ENCODE measurements at places on chromosomes 2 and 18.

DNA sequence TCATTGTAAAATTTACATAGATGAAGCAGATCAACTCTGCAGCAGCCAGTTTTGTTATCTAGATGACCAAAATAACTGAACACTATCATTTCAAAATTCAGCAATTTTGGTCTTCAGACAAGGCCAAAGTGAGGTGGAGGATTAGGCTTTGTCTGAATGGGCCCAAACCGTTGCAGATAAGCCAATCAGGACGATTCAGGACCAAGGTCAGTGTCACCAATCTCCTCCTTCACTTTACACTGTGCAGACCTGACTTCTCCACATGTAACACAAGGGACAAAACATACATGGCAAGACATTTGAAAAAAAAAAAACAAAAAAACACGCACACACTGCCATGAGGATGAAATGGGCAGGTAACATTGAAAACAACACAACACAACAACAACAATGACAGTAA, 211.2 kb downstream of the NAPG start:
- no peak for DNase-seq

DNA sequence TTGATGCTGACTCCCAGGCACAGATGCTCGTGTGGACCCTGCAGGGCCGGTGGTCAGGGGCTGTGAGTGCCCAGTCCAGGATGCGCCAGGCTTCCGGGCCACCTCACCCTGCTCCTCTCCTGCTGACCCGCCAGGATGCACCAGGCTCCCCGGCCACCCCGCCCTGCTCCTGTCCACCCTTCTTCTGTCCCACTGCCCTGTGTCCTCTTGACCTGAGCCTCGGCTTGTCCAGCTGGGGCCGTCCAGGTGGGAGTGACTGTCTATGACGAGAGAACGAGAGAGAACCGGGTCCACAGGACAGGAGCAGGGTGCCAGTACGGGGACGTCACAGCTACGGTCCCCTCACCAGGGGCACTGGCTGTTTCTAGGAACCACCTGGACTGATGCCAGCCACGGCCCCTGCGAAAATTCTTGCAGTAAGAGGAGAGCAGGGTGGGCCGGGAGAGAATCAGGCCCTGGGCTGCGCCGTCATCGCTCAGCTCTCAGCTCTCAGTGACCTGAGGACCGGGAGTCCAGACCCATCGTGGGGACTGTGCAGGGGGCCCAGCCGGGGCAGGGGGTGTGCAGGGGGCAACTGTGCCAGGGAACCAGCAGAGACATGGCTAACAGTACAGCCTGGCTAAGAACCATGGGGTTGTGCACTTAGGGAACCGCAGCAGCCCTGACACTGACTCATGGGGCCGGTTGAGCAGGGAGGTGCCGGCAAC, 12.9 kb upstream of the NFATC1 start:
- no peak for DNase-seq

- DNase-seq, result no peak
Measured at GRCh38 chr2:173831312-173832229, 133.6 kb downstream of the SP3 start.

GRCh38 chr2:240387669-240388358, 47.6 kb upstream of the GPC1 start:
- DNase-seq, result no peak

- no peak for DNase-seq
Measured at GRCh38 chr2:177241711-177242120, 22.8 kb downstream of the NFE2L2 start.

DNA sequence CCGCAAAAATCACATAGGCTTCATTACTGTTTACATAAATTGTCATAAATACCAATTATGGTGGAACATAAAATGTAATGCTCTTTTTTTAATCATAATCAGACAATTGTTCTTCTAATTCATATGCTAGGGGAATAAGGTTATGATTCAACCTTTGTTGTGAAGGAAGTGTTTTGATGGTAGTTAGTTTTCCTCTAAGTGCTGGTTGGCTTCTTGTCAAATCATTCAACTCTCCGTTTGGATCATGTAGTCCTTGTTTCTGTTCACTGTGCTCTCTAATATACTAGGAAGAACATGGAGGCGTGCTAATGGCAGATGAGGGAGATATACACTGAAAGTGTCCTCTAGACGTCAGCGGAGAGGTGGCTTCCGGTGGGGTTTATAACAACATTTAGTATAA, 1938.0 kb upstream of the PIK3C3 start:
- no peak for DNase-seq

DNA sequence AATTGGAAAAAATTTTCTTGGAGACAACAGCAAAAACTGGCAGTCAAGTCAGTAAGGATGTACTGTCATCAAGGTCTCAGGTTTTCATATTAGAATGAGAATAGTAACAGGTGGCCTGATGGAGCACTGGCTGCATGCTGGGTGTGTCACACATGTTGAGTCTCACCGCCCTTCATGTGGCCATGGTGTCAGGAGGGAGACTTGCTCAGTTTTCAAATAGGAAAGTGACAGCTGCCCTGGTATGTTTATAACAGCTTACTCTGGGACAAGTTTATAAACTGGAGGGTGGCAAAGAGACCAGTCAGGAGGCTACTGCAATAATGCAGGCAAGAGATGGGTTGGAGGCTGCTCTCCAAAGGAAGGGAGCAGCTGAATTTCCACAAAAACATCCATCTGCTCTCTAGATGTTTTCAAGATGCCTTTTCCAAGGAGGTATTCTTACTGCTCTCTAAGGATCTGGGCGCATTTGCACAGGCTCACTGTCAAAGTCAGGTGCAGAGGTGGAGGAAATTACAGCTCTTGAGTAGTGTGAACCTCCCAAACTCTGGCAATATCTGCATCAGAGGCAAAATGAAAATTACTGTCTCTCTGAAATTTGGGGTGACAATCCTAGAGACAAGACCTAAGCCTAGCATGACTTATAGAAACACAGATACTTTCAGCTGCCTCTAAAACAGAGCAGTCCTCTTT, 321.9 kb upstream of the RAB12 start:
- DNase-seq, result no peak

GRCh38 chr2:48036312-48036711, 130.0 kb upstream of the FBXO11 start:
- no peak for DNase-seq

GRCh38 chr2:200042944-200043343, 87.6 kb downstream of the MAIP1 start:
- no peak for DNase-seq

DNA sequence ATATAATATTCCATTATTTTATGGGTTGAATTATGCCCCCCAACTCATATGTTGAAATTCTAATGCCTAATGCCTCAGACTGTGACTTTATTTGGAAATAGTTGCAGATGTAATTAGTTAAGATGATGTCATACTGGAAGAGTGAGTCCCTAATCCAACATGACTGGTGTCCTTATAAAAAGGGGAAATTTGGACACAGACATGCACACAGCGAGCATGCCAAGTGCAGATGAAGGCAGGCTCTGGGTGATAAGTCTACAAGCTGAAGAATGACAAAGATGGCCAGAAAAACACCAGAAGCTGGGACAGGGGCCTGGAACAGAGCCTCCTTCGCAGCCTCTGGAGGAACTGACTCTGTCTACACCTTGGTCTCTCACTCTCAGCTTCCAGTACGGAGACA, 10.0 kb upstream of the ASAP2 start:
- DNase-seq, result no peak
